ENCODE measurements at places on chromosomes 2 and 18. TPM values are rescaled to one million over a fixed set of nuclear protein-coding genes. Genes with fewer than 3 reads are reported as not detected.

The HEATR5B gene
- 10.4 TPM for polyA plus RNA-seq

The OR6B2 gene
- polyA plus RNA-seq, result not detected

The SGPP2 gene
- 4.4 TPM for polyA plus RNA-seq

The WDR35 gene
- polyA plus RNA-seq, result 6.9 TPM

The REG1B gene
- polyA plus RNA-seq, result 0.68 TPM

The SERPINB12 gene
- polyA plus RNA-seq, result 4.0 TPM

The NRP2 gene
- polyA plus RNA-seq, result 6.4 TPM

The AQP12B gene
- polyA plus RNA-seq, result 0.11 TPM

The FSIP2 gene
- 1.8 TPM for polyA plus RNA-seq

The DDX18 gene
- 33.2 TPM for polyA plus RNA-seq

The DNAH6 gene
- polyA plus RNA-seq, result 0.57 TPM

The NAT8 gene
- not detected for polyA plus RNA-seq

The LRRC30 gene
- 0.05 TPM for polyA plus RNA-seq

The NETO1 gene
- 2.1 TPM for polyA plus RNA-seq

The RAB17 gene
- polyA plus RNA-seq, result 6.8 TPM

The VAMP8 gene
- polyA plus RNA-seq, result 433 TPM

The ALPP gene
- 0.32 TPM for polyA plus RNA-seq

The ANKRD53 gene
- 0.71 TPM for polyA plus RNA-seq

The GKN1 gene
- 11.5 TPM for polyA plus RNA-seq

The MEMO1 gene
- 62.0 TPM for polyA plus RNA-seq

Measured in thymus (tissue), 14 donors.